ENCODE measurements at places on chromosomes 7 and 10. TPM values are rescaled to one million over a fixed set of nuclear protein-coding genes. Genes with fewer than 3 reads are reported as not detected.

DNA sequence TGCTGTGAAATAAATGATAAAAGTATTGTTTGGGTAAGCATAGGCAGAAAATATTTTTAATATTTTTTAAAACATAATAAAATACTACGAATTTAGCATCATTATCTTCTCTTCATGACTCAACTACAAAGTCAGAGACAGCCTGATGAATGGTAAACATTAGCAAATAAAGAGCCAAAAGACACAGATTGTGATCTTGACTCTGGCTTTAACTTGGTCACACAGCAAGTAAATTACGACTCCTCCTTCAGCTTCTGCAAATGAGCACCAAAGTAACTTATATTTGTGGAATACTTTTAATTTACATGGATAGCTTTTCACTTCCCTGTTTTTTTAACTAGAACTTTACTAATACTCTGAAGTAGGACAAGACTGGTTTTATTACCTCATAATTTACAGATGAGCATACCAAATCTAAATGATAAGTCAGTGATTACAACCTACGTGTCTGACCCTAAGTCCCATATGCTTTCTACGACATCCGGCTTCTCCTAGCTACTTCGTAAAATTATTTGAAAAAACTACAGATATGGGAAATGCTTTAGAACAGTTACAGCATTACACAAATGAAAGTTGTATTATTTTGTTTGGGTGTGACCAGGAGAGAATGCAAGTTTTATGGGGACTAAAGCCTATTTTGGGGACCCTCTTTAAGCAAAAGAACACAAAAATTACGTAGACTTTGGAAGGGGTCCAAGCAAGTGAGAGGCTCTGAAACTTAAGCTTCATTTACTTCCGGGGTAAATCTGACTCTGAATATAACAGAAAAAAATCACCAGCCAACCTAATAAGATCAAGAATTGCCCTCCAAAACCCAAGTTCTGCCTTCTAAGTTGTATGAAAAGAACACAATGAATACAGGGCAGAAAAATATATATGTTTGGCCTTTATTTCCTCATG is 133.8 kb downstream of the CPEB3 start:
- DNase-seq: no peak

The SLC26A5 gene
- total RNA-seq: 0.47 TPM

The ACSM6 gene
- total RNA-seq: not detected

GRCh38 chr7:40840990-40841389 is 706.2 kb downstream of the SUGCT start:
- no peak for DNase-seq

The NRG3 gene
- 0.47 TPM for total RNA-seq

DNA sequence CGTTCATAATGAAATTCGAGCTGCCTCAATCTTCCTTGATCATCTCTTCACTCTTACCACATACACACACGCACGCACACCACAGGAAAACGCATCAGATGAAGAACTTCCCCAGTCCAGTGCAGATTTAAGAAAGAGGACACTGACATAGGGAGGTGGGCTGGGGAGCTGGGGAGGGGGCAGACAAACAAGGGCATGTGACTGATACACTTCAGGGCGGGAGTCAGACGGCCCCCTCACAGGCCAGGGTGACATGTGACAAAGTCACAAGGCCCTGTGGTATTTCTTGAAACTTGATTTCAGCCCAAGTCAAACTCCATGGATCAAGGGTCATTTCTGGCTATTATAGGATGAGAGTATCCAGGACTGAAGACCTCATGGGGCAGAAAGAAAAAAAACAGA is 82.6 kb downstream of the KCNMA1 start:
- DNase-seq: no peak

DNA sequence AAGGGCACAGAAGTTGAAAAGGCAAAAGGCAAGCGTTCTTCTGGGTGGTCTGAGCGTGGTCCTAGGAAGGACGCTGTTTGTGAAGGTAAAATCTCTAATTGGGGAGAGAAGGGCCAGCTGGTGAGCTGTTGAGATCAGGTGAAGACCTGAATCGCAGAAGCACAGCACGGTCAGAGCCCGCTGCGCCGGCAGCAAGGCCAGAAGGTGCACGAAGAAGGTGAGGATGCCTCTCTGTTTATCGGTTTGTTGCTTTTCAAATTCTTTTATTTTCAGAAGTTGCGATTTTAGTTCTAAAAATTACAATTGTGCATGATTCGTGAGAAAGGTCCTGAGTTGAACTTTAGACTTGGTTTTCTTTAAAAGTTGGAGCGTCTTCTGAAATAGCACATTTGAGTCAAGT is 247.8 kb upstream of the FOXK1 start:
- DNase-seq: no peak

The GALNT17 gene
- 1.6 TPM for total RNA-seq

DNA sequence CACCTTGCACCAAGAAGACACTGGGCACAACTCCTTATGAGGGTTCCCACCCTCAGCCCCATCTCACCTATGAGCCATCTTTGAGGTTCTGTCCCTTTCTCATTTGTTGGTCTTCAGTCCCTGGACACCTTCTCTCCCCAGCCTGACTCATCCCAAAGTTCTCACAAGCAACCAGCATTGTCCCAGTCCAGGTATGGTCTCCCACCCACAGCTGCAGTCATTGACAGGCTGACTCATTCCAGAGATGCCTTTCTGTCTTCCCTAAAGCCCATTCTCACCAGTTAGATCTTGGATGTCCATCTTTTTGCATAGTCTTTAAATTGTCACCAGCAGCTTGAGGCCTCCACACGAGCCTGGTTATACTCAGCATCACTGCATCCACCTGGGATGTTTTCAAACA is 26.7 kb upstream of the BMPR1A start:
- DNase-seq: no peak

- no peak for DNase-seq
Observed at GRCh38 chr10:132926070-132926469, 16.3 kb downstream of the CFAP46 start.

DNA sequence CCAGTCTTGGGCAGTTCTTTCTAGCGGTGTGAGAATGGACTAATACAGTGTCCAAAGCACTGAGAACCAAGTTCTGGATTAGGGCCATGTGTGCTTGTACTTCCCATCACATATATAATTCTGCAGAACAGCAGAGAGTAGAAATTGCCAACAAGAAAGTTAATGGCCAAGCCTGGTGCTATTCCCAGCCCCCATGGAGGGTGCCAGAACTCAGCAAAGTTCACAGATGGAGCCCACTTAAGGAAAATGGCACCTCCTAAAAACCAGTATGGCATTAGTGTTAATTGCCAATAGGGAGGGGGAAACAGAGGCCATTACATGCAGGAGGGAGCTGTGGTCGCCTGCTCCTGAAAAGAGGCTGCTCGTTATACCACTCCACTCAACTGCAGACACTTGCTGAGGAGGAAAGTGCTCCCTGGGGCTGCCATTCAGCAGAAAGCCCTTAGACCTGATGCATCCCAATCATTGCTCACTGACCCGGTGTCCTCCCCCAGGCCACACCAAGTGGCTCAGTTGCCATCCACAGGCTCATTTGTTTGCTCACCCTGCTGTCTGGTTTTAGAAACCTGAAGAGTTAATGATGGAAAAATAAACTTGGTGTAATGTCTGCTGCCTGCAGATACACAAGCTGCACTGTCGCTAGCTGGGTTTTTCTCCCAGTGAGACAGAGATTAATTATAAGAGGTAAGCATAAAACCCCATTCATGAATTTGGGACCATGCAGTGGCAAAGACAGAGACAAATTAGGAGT is 280.6 kb downstream of the GFRA1 start:
- no peak for DNase-seq

DNA sequence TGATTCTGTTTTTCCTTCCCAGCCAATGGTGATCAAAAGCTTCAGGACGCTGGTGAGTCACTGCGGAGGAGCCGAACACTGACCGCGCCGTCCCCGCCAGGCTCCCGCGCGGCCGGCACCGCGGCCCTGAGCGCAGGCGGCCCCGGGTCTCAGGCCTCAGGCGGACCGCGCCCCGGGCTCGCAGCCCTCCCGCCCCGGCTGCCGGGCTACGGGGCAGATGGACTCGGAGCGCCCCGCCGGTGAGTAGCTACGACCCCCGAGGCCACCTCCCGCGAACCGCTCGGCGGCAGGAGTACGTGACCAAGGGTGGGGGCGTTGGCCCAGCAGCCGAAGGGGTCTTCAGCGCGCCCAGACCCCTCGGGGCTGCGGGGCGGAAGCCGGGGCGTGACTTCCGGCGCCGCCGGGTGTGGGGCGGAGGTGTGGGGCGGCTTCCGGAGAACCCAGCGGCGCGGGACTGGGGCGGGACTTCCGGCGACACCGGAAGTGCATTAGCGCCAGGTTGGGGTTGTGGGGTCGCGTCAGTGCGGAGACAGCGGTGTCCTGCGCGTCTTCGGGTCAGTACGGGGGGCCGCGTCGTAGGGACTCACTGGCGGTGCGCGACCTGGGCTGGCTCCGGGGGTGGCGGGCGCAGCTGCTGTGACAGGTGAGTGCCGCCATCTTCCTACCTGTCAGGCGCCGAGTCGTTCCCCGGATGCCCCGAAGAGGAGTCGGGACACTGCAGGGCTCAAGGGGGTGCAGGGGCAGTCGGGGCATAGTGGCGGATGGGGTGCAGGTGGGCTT is at the start of gene WDR37:
TSS of gene WDR37 (plus strand) at position 60 of the 780 bp plus-strand sequence. CDS start 15,771 bp downstream, outside the sequence.
- peak; percentile 64 for DNase-seq

The GSTK1 gene
- 243 TPM for total RNA-seq

DNA sequence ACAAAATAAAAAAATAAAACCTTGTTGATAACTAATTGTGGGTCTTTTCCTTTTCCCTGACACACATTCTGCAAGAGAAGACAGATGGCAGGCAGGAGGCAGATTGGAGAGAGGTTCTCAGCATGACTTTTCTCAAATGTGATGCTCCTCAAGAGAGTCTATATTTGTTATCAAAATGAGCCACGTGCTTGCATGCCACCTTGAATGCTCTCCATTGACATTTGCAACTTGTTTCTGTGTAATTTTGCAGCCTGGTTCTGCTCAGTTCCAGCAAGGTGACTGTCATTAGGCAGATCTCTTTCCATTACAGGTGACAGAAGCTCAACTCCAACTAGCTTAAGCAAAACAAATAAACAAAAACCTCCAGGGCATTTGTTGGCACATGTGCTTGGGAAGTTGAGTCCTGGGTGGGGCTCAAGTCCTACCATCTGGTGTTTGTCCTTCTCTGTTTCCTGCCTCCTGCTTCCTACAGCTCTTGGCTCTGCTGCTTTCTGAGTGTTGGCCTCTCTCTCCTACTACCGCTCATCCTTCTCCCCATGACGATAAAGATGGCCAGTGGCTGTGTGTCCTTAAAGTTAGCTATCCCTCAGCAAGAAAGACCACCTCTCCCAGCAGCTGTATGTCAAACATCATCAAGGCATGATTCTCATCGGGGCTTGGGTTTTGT is 56.7 kb downstream of the GRK5 start:
- DNase-seq: no peak

- no peak for DNase-seq
Observed at GRCh38 chr7:7765422-7765821, 47.0 kb upstream of the RPA3 start.

The FOXP2 gene
- 5.0 TPM for total RNA-seq

The OR2A5 gene
- total RNA-seq: not detected

The COL13A1 gene
- total RNA-seq: not detected

- DNase-seq: no peak
Observed at GRCh38 chr10:841535-841934, 90.0 kb downstream of the LARP4B start.

- DNase-seq: no peak
Observed at GRCh38 chr10:132786476-132786883, 533 bp upstream of the NKX6-2 start.

- DNase-seq: no peak
Observed at GRCh38 chr7:3436746-3437145, 135.7 kb downstream of the SDK1 start.

The GJD4 gene
- not detected for total RNA-seq

DNA sequence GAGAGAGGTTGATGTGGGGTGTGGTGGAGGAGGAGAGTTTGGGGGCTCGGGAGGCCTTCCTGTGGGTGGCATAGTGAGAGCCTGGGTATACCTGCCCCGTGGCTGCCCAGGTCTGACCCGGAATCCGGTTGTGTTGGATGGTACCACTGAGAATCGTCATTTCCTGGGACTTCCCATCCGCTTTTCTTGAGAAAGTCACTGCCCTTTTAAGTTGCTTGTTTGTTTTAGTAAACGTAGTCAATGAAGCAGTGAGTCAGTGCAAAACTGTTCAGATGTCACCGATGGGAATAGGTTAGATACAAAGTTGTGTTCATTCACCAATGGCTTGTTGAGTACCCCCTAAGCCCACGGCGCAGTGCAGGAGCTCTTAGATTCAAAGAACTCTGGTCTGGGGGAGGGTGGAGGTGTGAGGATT is 285.8 kb downstream of the CAMK1D start:
- DNase-seq: no peak

- DNase-seq: no peak
Observed at GRCh38 chr10:31549896-31550295, 230.9 kb downstream of the ZEB1 start.

The GSDME gene
- 14.8 TPM for total RNA-seq

DNA sequence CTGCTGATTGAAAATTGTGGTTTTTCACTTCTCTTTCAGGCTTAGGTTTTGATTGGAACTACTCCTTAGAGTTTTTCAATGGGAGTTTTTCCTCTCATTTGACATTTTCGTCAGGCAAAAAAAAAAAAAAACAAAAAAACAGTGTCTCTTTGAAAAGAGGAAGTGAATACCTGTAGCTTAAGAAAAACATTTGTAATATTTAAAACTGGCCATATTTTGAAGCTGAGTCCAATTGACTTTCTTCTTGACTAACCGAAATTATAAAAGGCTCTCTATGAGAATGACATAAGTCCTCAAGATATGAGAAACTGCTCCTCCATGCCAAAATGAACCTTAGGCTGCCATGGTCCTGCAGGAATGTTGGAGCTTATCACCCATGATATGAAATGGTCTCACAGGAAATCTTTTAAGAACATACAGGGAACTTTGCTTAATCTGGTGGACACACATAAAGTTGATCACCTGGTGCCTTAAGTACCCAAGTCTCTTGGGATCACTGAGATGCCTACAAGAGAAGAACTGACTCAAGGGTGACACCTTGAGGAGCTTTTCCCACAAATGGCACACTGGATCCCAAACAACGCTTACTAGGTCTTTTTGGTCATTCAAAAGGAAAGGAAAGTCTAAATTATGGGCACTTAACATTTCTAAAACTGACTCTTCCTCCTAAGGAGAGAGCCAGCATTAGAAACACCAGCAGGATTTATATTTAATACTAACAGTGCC is 263.4 kb downstream of the CDC14C start:
- no peak for DNase-seq

DNA sequence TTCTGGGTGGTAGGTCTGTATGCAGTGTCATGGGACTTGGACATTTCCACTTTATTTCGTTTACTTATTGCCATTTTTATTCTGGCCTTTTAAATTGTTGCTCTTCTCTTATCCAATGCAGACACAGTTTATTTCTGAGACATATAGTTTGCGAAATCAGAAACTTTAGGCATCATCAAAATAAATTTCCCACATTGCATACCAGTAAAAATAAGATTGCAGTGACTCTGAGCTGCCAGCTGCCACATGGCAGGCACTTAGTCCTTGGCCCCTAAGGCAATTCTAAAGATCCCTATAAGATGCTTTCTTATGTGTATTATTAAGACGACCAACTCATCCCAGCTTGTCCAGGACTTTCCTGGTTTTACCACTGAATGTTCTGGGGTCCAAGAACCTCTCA is 81.8 kb upstream of the ANKRD1 start:
- no peak for DNase-seq

DNA sequence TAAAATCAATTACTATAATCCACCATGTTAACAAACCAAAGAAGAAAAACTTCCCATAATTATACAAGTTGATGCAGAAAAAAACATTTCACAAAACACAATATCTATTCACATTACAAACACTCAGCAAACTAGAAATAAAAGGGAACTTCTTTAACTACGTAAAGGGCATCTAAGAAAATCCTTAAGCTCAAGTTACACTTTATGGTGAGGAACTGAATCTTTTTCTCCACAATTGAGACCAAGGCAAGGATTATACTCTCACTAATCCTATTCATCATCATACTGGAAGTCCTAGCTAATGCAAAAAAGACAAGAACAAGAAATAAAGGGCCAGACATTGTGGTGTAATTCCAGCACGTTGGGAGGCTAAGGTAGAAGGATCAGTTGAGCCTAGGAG is 159.9 kb downstream of the ZNF365 start:
- no peak for DNase-seq

Data from omental fat pad (tissue), 4 donors.